ENCODE measurements at places on chromosomes 3 and 15. TPM values are rescaled to one million over a fixed set of nuclear protein-coding genes. Genes with fewer than 3 reads are reported as not detected.

The CCR1 gene
- total RNA-seq = 3.2 TPM

The CHRM5 gene
- 10.6 TPM for total RNA-seq

The RTP3 gene
- not detected for total RNA-seq

The GP5 gene
- under 0.01 TPM for total RNA-seq

The CCR8 gene
- not detected for total RNA-seq

The FAM227B gene
- 6.5 TPM for total RNA-seq

The ATR gene
- 33.7 TPM for total RNA-seq

The MST1R gene
- 0.92 TPM for total RNA-seq

The C3orf49 gene
- total RNA-seq = not detected

The ZBED2 gene
- not detected for total RNA-seq

The IL16 gene
- 1.8 TPM for total RNA-seq

The FAM81A gene
- total RNA-seq = 22.6 TPM

The IL1RAP gene
- total RNA-seq = 11.5 TPM

The NRROS gene
- total RNA-seq = 0.92 TPM

The DNAH12 gene
- 3.5 TPM for total RNA-seq

The GRAMD1C gene
- total RNA-seq = 10.8 TPM

The TRPM1 gene
- not detected for total RNA-seq

The VIPR1 gene
- total RNA-seq = 0.46 TPM

The BRPF1 gene
- total RNA-seq = 12.9 TPM

The ADCY5 gene
- total RNA-seq = 58.6 TPM

The AQP9 gene
- total RNA-seq = 0.92 TPM

The CNTN3 gene
- 22.4 TPM for total RNA-seq

The PDHB gene
- total RNA-seq = 72.9 TPM

The TCF12 gene
- total RNA-seq = 125 TPM

The GOLGA8O gene
- total RNA-seq = 0.46 TPM

The WWTR1 gene
- total RNA-seq = 18.5 TPM

The FMN1 gene
- total RNA-seq = 2.1 TPM

The NANOGP8 gene
- 0.69 TPM for total RNA-seq

The PP2D1 gene
- not detected for total RNA-seq

The GHSR gene
- total RNA-seq = 0.69 TPM
